ENCODE measurements at places on chromosomes 2 and 18.

- DNase-seq: no peak
Measured at GRCh38 chr18:54647176-54647575, 56.1 kb downstream of the DYNAP start.

- DNase-seq: no peak
Measured at GRCh38 chr2:174614261-174614660, 16.7 kb upstream of the WIPF1 start.

DNA sequence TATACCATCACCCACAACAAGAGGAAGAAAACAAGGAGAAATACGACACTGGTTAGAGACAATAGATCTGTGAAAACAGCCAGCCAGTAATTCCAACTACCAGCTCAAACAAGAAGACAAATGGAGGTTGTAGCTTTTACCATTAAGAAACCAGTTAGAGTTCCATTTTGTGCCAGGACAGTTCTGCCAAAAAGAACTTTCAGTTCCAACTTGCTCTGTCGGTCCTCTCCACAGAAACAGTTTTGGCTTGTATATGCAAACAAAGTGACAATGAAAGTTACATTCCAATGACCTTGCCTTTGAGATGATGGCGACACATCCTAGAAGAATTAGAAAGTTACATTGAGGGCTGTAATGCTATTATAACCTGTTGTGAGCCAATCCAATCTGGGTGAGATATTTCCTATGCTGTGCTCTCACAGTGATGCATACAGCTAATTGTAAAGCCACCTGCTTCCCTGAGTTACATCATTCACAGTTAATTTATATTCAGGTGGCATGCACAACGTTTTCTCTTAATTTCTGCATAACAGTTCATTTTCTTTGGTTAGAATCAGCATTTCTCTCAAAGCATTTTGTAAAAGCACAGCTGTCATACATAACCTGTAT lies 1378.4 kb upstream of the PIK3C3 start:
- no peak for DNase-seq

GRCh38 chr2:145724311-145724898 lies 1204.5 kb upstream of the ZEB2 start:
- DNase-seq: no peak

- DNase-seq: no peak
Measured at GRCh38 chr18:38358805-38359657, 793.4 kb upstream of the CELF4 start.

GRCh38 chr2:44772669-44773378 lies 168.7 kb upstream of the SIX3 start:
- DNase-seq: no peak

DNA sequence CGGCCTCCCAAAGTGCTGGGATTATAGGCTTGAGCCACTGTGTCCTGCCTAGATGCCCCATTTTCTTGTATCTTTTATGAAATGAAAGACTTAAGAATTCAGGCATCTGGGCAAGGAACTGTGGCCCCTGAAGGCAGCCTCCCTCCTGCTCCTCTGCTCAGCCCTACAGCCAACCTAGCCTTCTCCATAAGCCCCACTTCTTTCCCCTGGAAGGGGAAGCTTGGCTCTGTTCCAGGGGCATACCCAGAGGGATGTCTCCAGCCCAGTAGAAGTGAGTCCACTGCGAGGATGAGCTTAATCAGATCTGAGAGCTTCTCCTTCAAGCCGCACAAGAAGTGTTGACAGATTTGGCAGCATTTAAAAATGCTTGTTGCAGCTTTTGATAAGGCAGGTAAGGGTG lies 39.7 kb downstream of the RHOB start:
- no peak for DNase-seq

DNA sequence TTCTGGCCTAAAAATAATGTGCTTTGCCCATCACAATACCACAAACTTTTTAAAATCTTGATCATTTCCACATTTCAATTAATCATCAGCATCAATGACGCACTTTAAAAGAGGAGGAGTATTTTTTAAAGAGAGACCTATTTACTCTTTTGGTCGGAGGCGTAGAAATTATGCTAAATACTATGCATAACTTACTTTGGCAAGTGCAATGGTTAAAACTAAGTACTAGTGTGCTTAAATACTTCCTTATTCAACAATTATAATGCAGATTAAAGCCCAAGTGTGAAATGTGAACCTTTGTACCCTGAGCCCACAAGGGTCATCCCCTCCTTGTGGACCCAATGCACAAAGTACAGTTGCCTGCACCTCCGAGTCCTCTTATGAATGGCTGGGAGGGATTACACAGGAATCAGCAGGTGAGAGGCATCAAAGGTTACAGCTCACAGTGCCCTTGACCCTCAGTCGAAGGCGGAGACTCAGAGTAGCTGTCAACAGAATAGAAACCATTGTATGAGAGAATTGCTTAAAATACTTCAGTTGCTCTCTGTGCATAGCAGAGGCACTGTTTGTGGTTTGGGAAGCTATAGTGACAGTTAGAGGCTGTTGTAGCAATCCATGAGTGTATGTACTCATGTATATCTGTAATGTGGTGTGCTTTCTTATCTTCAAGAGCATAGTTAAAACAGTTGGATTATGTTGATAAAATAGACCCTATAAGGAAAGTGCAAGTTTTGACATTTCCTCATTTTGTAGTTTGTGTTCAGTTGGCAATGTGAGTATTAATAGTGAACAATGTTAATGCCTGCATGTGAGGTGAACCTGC lies 151.7 kb upstream of the ITGA4 start:
- peak; percentile 38 for DNase-seq

DNA sequence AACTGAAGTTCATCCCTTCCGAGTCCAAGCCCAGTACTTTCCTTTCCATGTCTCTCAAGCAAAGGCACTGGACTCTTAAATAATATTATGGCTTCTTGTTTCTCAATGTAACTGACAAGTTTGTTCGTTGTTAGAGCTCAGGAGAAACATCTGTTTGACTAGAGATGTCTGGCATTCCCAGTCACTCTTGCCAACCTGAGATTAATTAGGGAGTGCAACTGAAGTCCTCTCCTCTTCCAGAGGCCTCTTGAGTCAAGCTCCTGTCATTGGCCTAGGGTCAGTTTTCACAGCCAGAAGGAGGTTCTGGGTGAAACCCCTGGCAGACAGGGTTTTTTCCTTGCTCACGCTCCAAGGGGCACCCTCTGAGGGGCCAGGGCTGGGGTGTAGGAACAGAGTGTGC lies 196.1 kb downstream of the AGPS start:
- DNase-seq: no peak

DNA sequence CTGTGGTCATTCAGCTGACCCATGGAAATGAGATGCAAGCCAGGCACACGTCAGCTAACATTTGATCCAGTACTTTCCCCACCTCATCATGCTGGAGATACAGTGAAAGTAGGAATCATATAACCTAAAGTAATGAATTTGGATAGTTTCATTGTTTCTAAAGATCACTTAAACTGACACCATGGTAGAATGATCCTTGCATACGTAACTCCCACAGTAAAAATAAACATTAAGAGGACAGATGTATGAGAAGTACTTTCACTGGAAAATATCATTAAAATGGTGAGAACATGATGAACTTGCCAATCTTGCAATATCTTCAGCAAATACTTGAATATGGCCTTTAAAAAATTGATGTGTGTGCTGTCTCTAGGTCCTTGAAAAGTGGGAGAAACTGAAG lies 85.4 kb downstream of the MAIP1 start:
- DNase-seq: no peak

DNA sequence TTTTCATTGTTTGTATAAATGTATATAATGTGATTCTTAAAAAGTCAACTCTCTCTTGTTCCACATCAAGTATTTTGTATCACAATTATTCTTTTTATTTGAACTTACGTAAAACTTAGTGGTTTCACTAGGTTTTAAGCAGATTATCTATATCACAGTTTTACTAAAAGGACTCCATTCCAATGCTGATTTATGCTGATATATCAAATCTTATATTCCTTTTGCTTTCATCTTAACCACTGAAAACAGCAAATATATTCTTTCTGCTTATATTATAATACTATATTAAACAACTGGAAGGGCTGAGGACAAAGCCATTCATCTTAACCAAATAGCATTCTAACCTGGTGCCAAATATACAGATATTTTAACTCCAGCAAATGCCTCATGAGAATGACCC lies 24.2 kb downstream of the TRAPPC8 start:
- no peak for DNase-seq

DNA sequence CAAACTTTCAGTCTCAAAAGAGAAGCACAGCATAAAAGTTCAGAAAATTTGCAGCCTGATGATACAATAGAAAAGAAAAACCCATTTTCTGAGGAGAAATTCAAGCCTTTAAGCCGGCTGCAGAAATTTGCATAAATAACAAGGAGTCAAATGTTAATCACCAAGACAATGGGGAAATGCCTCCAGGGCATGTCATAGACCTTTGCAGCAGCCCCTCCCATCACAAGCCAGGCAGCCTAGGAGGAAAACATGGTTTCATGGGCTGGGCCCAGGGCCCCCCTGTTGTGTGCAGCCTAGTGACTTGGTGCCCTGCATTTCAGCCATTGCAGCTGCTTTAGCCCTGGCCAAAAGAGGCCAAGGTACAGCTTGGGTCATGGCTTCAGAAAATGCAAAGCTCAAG lies 54.1 kb upstream of the CAVIN2 start:
- no peak for DNase-seq

DNA sequence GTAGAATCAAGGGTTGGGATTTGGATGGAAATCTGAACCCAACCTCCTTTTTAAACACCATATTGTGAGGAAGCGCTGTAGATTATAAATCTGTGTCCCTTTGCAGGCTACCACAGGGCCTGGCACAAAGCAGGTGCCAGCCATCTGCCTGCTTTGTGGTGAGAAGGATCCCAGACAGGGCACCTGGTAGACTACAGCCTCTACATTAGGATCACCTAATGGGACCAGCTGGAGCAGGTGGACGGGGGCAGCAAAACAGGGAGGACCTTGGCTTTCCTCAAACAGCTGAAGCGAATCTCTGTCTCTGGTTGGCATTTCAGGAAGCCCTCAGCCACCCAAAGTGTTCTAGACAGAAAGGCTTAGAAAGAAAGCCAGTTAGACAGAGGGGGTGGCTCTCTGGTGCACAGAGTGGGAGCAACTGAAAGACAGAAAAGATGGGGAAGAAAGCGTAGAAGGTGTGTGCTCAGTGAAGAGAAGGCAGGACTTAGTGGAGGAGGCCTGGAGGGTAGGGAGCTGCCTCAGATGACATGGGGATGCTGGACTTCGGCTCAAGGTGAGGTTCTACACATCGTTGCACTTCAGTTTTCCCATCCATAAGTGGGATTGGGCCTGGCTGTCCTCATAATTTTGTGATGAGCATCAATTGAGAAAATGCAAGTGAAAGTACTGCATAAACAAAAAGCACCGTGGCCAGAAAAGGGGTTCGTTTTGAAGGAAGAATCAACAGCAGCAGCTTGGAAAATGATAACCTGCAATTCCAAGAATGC lies 350.8 kb downstream of the CYRIA start:
- DNase-seq: no peak

DNA sequence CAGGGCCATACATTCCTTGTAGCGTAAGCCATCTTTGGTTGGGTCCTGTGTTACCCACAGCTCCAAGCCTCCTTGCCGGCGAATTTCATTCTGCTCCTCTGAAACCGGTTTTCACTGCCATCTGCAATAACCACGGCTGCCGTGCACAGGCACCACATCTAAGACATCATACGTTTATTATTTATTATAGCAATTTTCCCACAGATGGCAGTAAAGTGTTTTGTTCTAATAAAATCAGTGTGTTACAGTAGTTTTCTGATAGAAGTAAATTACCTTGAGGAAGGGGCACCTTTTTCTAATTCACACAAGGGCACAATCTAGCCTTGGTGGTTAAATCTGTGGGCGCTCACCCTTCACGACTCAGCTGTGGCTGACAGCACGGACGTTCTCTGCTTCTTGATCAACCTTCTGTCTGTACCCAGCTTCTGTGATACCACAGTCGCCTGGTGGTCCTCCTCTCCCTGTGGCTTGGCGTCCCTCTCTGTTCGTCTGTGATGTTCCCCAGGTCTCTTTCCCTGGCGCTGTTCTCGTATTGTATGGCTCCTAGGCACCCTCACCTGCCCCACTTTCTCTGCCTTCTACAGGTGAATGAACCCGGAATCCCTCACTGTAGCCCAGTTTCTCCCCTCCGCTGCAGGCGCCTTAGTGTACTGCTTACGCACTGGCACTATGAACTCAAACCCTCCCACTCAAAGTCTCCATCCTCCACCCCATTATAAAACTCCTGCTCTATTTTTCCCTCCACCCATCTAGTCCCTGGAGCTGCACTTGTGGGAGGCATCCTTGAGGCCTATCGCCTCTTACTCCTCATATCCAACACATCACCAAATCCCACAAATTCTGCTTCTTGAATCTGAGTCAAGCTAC lies 236.8 kb downstream of the DYSF start:
- no peak for DNase-seq

Measured in femur (tissue), 1 donor.